ENCODE measurements at places on chromosomes 7 and 10.

DNA sequence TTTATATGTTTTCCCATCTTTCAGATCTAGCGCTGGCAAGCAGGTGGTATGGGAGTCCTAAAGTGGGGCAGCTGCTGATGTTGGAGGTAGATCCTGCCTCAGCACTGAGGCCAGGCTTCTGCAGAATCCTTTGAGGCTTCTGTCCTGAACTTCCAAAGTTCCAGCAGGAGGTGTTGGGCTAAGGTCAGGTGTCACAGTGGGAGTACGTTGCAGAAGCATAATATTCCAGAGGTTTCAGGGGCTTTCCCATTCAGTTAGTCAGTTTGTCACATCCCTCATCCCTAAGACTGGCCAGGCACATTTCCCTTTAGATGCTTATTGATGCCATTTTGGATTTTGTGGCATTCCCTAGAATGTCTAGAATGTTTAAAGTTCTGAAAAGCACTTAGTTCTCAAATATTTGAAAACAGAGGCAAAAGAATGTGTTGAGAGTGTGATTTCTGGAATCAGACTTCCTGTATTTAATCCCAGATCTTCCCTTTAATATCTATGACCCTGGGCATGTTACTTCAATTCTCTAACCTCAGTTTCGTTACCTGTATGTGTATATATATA, 319.1 kb upstream of the PHYHIPL start:
- DNase-seq: no peak

GRCh38 chr7:157017149-157017548, 6.7 kb upstream of the MNX1 start:
- DNase-seq: no peak

DNA sequence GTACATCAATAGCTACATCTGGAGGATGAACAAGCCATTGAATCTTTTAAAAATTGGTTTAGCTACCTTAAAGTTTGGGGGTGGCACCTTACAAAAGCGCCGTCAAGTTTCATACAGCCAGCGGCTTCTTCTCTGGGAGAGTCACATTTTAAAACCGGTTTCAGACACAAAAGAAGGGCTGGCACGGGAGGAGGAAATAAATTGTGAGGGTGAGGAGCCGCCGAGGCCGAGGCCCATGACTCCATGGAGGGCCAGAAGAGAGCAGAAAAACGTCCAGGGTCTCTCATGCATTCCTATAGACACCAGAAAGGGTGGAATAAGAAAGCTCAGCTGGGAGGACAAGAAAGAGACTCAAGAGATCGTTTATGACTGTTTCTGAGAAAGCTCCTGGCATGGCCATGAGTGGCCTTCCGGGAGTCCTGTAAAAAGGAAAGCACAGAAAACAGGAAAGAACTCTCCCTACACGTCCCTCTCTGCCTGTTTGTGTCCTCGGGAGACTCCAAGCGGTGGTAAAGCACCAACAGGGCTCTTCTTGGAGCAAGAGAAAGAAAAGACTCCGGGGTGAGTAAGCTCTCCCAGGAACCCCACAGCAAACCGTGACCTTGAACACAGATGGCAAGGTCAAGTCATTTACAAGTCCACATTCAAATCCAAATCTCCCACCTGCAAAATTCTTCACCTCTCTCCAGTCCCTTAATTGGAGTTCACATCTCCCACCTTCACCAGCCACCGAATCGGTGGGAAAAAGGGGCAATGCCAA, 1.8 kb downstream of the FRAT2 start:
- no peak for DNase-seq

DNA sequence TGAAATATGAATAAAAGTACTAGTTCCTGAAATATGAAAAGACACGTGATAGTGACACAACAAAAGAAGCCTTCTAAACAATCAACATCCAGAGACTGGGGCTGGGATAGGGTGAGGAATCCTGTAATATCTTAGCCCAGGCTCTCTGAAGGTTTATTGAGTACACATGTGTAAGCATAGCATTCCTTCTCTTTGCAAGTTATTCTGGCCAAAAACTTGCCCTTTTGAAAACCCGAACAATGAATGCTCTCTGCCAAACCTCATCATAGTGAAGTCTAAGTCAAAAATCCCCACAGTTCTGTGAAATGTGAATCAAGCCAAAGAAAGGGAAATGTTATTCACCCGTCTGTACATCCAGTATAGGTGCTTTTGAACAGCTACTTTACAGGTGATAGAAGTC, 11.6 kb downstream of the SEMA3D start:
- no peak for DNase-seq

- DNase-seq: no peak
Measured at GRCh38 chr10:118983263-118983662, 46.3 kb upstream of the NANOS1 start.

DNA sequence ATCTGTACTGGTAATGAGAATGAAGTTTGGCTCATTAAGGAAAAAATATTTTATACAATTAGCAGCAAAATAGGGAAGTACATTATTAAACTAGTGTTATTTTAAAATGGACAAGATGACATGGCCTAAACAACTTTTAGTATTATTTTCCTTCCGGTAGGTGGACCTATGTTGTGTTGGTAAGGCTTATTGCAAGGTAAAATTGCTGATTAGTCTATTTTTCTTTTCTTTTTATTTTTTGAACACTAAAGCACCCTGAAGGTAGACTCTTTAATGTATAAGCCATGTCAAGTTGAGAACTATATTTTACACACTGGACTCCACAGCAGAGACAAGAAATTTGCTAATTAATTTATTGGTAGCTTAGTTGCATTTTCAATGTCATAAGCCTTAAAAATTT, 239.5 kb upstream of the POT1 start:
- no peak for DNase-seq

DNA sequence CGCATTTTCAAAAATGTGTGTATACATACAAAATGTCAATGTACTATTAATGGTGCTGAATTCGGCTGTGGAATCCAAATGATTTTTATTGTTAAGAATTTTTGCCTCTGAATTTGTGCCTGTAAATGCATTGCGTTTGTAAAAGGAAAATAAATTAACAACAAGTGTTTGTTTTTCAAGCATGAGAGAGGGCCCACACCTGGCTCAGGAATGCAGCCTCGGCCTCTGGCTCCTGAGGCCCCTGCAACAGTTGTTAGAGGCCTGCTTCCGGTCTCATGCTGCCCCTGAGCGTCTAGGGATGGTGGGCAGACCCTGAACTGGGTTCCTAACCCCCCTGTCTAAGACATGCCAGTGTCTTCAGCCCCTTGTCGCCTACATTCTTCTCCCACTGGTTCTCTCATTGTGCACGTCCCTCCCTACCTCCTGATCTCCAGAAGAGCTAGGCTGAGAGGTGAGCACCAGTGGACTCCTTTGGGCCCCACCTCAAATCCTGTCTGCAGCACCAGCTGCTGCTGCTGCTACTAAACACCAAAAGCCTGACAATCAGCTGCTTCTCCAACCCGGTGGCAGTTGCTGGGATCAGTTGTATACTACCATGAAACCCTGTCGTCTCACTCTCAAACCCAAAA, 1.9 kb upstream of the BTBD16 start:
- no peak for DNase-seq

GRCh38 chr7:30136117-30136731, 1.4 kb downstream of the MTURN start:
- no peak for DNase-seq

DNA sequence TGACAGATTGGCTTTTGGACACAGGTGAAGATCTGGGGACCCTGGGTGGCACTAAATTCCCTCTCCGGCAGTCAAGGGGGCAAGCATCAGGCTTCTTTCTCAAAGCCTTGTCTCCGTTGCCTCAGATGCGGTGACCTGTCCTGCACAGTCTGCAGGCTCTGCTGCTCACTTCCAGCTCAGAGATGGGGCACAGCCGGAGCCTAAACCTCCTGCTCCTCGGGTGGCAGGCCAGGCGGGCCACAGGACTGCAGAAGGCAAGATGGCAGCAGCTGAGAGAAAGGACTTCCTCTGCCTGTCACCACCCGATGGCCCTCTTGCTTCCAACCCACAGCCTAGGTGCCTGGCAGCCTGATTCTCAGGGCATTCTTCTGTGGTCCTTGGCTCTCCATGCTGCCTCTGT, 44.4 kb downstream of the ZC3HC1 start:
- DNase-seq: no peak

GRCh38 chr10:72784551-72785351, 92.8 kb downstream of the MCU start:
- DNase-seq: peak; percentile 38

GRCh38 chr10:108523016-108523800, 1358.7 kb upstream of the SORCS1 start:
- no peak for DNase-seq

DNA sequence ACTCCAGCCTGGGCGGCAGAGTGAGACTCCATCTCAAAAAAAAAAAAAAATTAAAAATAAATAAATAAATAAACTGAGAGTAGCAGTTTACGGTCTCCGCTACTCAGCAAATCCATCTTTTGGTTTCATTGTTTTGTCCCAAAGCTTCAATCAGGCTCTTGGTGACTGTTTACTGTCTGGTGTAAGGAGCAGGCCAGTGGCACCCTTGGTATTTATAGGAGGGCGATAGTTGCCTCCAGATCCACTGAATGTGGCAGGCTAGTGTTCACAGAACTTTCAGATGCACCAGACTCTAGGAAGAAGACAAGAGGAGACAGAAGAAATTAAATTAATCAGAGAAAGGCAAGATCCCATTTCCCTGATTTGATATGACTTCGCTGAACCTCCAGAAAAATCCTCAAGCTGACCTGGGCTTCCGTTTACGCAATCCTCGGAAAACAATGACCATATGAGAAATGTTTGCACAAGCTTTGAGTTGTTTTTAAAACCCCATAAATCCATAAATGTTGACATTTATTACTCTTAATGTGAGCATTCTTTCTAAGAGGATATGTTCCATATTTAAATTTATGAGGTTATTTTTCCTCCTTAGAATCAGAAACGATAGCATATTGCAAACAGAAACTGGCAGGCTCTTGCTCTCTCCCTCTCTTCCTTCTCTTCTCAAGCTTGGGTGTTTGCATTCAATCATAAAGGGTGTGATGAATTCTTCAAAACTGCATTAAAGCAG, 7.1 kb upstream of the MUC3A start:
- DNase-seq: no peak

DNA sequence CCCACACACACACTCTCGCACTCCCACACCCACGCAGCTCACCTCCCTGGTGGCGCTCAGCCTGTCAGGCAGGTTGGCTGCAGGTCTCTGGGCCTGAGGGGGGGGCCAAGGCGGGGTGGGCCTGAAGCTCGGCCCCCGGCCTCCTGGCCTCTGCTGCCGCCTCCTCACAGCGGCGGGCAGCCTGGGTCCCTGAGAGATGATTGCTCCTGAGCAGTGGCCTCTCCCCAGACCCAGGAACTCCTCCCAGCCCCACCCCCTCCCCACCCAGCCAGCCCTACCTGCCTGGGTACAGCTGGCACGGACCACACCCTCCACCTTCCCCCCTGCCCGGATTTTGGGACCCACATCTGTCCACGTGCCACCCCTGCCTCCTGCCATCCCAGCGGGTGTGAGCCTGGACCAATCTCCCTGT, 4.6 kb upstream of the TMEM184A start:
- DNase-seq: no peak

GRCh38 chr10:11145495-11145855, 127.8 kb downstream of the CELF2 start:
- no peak for DNase-seq

DNA sequence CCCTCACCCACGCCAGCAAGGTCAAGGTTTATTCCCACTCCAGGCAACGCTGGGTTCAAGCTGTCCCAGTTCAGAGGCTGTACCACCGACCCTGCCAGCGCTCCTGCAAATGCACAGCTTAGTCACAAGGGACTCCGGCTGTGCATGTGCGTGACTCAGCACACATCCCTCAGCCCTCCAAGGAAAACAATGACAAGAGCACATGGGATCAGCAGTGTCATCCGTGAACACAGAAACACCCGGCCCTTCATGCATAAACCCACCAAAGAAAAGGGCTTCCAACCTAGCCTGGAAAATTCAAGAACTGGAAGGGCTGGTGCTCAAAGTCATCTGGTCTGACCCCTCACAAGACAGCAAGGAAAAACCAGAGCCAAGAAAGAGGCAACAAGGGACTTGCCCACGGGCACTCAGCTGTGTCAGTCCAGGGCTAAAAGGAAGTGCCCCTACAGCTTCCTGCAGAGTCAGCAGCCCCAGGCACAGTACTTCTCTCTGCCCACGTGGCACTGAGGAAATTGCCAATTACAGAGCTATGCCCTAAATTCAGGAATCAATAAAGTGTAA, 106.1 kb downstream of the KCNMA1 start:
- DNase-seq: no peak

DNA sequence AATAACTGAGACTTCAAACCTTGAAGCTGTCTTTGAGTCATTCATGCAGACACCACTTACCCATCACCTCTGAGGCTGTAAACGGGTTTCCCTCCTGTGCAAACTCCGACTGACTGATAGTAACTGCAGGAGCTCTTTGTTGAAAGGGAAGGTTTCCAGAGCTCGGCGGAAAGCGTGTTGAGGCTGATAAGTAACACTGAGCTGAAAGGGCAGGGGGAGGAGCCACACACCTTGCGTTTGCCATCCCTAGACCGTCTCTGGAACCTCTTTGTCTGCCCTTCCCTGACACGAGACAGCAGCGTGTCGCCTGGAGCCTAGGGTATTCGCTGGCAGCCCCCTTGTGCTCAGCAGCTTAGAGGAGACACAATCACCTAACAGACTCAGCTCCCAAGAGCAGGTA, 134.0 kb downstream of the PAXIP1 start:
- DNase-seq: no peak

GRCh38 chr10:75546004-75546403, 114.6 kb downstream of the LRMDA start:
- no peak for DNase-seq

DNA sequence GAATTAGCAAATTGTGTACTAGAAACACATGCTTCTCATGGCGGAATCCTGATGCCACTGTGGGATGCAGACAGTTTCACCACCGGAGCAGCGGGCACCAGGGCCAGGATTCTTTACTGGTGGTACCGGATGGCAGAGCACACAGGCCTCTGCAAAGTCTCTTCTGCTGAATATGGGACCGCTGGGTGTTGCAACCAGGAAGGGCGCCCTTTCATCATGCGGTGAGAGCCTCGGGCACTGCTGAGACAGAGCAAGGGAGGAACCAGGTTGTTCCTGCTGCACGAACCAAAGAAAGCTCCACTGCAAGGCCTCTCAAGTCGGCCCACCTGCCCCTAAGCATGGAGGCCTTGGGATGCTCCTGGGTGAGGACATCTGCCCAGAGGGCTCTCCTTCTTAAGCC, 57.0 kb upstream of the NMT2 start:
- DNase-seq: no peak
